ENCODE measurements at places on chromosomes 4 and X.

DNA sequence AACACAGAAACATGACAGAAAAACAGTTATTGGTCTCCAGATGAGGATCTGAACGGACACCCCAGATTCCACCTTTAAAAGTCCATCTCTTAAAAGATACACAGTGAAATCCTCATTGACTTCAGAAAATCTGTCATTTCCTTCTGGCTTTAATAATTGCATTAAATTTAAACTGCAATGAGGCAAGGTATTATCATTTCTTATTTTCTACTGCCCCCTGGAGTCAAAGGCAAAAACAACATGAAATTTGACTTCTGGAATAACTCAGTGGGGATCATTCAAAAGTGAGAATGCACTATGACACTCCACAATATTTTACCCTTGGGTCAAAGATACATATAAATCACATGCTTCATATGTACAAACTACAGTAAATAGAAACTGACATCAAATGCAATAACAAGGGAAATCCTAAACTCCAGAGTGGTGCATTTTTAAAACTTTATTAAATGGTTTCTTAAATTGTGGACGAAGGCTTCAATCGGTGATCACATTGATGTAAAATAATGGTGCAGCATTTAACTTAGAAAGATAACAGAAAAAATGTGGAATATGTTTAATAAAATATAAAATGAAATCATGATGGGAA, 56.4 kb upstream of the SPANXN1 start:
- no peak for DNase-seq

DNA sequence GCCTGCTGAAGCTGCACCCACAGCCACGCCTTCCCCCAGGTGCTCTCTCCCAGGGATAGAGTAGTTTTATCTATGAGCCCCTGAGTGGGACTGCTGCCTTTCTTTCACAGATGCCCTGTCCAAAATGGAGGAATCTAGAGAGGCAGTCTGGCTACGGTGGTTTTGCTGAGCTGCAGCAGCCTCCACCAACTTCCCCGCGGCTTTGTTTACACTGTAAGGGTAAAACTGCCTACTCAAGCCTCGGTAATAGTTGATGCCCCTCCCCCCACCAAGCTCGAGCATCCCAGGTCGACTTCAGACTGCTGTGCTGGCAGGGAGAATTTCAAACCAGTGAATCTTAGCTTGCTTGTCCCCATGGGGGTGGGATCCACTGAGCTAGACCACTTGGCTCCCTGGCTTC, 84.5 kb downstream of the PRKG2 start:
- DNase-seq, result no peak

- peak; percentile 87 for DNase-seq
These were observed at the start of gene TSR2 for GRCh38 chrX:54439960-54440871. TSS of gene TSR2 (plus strand) at chrX:54440404. CDS start at chrX:54440422, 18 bp downstream.

GRCh38 chr4:1583859-1584258, 100.3 kb downstream of the FAM53A start:
- no peak for DNase-seq

DNA sequence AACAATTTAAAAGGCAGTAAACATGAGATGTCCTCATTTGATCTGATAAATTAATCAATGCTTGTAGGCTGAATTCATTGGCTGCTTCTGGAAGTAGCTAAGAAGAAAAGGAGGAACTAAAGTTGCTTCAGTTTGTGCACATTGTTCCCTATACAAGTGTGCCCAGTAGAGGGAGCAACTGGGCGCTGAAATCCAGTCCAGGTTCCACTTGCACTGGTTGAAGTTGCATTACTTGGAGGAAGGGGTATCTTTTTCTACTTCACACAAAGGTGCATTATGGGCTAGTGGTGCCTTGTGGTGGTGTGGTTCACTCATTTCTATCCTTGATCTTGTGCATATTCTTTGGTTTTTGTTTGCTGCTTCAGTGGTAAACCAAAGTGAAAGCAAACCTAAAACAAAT, 67.9 kb upstream of the SOX3 start:
- DNase-seq, result peak; percentile 20

DNA sequence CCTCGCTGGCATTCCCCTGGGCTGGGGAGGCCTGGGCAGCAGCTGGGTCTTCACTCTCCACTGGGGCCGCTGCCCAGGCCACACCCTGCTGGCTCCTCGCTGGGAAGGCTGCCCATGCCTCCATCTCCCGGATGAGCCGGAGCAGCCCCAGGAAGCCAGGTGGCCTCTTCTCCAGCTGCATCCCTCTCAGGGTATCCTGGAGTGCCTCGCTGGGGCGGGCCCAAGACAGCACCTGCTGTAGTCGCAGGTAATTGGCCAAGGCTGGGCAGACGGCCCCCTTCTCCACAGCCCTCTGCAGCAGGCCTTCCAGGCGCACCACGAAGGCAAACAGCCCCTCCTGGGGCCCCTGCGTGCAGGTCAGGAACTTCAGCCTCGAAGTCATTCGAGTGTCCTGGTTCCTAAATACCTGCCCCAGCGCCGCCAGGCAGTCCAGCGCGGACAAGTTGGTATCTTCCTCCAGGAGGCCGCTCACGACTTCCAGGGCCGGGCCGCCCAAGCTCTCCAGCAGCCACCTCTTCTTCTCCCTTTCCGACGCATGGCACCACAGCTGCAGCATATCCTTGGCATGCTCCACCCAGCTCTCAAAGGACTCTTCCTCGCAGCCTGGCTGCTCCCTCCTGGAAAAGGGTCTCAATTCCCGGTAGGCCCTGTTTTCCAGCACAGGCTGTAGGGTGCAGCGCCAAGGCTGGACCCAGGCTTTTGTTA, 3.7 kb downstream of the PNMA6E start:
- no peak for DNase-seq

DNA sequence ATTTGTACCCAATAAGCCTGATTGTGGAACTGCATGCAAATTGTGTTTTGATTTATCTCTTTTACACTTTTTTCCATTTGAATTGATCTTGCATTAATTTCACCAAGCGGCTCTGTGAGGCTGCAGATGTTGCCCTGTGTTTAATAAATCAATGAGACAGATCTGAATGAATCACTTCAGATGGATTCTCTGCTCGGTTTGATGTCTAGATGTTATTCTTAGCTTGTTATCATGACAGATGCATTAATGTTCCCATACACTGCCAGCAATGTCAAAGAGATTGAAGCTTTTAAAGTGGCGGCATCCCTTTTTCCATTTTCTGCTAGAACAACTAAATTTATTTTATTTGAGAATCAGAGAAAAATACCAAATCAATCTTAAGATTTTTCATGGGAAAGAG, 6.3 kb downstream of the DACH2 start:
- no peak for DNase-seq

DNA sequence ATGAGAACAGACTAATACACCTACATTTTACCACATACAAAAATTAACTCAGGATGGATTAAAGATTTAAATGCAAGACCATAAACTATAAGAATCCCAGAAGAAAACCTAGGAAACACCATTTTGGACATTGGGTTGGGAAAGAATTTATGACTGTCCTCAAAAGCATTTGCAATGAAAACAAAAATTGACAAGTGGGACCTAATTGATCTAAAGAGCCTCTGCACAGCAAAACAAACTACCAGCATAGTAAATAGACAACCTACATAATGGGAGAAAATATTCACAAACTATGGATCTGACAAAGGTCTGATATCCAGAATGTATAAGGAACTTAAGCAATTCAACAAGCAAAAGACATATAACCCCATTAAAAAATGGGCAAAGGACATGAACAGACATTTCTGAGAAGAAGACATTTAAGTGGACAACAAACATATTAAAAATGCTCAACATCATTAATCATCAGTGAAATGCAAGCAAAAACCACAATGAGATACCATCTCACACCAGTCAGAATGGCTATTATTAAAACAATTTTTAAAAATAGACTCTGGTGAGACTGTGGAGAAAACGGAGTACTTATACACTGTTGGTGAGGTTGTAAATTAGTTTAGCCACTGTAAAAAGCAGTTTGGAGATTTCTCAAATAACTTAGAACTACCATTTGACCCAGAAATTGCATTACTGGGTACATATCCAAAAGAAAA, 221.7 kb upstream of the DIPK2B start:
- DNase-seq, result peak; percentile 87

GRCh38 chrX:10901290-10901633, 209.9 kb upstream of the HCCS start:
- no peak for DNase-seq

GRCh38 chrX:35919536-35920309, at the start of gene CFAP47:
TSS of gene CFAP47 (plus strand) at chrX:35919734. CDS start at chrX:35919800, 66 bp downstream.
- DNase-seq, result no peak

GRCh38 chr4:1684506-1685234, 557 bp upstream of the FAM53A start:
- DNase-seq, result no peak

GRCh38 chr4:21765810-21766407, 182.7 kb downstream of the KCNIP4 start:
- DNase-seq, result peak; percentile 63

DNA sequence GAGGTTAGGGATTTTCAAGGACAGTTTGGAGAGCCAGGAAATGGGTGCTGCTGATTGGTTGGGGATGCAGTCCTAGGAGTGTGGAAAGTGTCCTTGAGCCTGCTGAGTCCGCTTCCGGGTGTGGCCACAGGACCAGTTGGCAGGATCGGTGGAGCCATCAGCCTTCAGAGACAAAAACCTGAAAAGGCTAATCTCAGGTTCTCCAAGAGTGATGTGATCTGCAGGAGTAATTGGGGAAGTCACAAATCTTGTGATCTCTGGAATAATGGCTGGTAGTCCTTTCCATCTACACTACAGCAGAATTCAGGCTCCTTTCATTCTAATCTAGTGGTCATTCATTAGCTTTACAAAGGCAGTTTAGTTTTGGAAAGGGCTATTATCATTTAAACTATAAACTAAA, 55.9 kb upstream of the BMP2K start:
- DNase-seq, result no peak

DNA sequence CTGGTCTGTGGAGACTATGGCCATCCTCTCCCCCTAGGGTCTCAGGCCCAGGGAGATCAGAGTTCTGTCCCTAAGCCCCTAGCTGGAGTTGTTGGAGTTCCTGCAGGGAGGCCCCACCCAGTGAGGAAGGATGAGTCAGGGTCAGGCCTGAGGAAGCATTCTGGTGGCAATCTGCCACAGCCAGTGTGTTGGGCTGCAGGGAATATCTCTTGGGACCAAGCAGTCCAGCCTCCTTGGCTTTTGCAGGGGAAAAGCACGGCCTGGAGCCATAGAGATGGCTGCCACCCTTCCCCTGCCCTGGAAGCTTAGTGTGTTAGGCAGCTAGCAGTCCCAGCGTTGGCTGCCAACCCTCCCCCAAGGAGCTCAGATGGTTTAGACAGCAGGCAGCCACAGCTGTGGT, 202.4 kb downstream of the RTL9 start:
- peak; percentile 88 for DNase-seq

DNA sequence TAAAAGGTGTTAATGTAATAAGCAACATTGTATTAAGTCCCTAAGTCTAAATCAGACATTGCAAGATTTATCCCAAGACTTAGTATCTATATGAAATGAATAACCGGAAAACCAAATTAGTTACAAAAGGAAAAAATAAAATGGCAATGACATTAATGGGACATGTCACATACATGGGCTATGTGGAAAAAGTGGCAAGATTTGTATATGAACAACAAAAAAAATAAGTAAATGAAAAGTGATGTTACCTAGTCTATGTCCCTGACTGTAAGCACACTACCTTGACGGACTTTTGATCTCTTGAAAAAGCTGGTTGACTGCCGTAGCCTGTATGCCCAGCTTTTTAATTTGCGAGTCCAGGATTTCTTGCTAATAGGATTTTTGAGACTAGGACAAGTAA, 55.5 kb upstream of the FAM120C start:
- no peak for DNase-seq

GRCh38 chrX:135109554-135109953, 10.8 kb downstream of the ETDB start:
- DNase-seq, result no peak

DNA sequence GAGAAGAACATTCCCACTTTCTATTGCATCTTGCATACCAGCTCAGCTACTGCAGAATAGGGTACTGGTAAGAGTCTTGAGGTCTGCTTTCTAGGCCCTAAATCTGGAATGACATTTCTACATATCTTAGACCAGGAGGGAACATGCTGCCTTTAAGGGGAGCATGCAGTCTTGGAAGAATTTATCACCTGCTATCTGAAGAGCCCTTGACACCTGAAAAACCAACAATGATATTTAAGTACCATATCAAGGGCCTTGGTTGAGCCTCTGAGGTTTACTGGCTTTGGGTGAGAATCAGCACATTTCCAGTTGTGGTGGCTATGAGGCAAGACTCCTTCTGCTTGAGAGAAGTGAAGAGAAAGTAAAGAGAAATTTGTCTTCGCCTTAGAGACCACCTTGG, 436.8 kb upstream of the SPANXN1 start:
- no peak for DNase-seq

GRCh38 chr4:15945516-15945915, 7.0 kb upstream of the FGFBP1 start:
- DNase-seq, result no peak

DNA sequence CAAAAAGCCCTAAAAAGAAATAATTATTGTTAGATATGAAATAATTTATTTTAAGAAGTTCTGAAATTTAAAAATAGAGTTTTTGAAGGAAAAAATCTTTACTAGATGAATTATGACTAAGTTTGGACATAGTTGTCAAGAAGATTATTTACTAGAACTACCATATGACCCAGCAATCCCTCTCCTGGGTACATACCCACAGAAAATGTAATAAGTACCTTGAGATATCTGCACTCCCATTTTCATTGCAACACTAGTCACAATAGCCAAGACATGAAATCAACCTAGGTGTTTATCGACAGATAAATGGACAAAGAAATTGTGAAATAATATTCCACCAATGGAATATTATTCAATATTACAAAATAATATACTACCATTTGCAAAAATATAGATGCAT, 109.9 kb downstream of the PDHA2 start:
- DNase-seq, result no peak

DNA sequence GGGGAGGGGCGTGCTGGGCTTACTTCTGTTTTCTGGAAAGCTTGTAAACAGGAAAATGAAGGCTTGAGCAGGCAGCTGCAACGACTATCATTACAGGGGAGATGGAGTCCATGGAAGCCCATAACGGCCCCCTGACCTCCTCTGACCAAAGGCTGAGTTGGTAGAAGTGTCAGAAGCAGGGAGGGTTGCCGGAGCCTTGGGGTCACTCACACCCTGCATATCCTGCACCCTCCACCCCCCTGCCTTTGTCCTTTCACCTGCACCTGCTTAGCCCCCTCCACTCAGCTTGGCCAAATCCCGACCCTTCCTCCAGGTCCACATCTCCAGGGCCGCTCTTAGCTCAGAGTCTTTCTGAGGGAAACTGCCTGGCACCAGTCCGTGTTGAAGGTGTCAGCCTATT, 12.5 kb upstream of the MSX1 start:
- DNase-seq, result no peak

DNA sequence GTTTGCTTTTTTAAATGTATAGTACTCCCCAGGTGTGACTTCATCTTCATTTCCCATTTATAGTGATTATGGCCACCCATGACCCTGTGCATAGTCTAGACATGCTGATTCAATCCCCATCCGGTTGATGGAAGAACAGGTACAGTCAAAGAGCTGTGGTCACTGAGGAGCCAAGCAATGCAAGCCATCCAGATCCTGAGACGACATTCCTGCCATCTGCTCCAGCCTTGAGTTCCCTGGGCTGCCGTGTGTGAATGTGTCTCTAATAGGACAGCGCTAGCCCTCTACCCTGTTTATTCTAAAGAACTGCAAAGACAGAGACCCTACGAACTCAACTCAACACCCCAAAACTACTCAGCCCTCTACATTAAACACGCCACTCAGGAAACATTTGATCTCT, 1.7 kb downstream of the KCNIP4 start:
- DNase-seq, result no peak

- peak; percentile 15 for DNase-seq
These were observed 30.0 kb downstream of the SHROOM2 start for GRCh38 chrX:9816084-9816700.

Measured in EH (cell line).